ENCODE measurements at places on chromosomes 4 and X. TPM values are rescaled to one million over a fixed set of nuclear protein-coding genes. Genes with fewer than 3 reads are reported as not detected.

DNA sequence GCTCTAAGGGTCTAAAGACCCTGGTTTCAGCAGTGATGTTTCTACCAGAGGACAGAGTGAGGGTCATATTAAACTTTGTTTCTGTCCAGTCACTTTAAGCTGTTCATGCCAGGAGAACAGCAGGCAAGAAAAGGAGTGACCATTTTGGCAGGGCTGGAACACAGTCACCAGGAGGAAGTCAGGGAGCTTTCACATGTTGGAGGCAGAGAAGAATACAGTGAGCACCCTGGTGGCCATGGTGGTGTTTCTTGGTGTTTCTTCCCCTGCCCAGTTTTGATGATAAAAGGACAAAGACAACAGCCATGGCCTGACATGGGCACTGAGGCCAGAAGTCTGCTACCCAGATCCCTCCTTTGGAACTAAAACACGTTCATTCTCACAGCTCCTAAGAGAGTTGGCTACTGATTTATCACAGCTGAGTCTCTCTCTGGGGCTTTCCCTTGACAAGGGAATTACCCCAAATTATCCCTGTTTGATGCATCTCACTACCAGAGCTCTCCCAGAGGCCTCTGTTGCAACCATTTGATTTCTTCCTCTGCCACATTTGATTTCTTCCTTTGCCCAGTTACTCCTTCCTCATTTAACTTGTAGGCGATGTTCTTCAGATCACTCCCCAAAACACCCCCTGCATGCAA, 106.4 kb upstream of the NWD2 start:
- no peak for DNase-seq

- DNase-seq = no peak
Observed at GRCh38 chr4:3615386-3616286, 83.4 kb upstream of the LRPAP1 start.

DNA sequence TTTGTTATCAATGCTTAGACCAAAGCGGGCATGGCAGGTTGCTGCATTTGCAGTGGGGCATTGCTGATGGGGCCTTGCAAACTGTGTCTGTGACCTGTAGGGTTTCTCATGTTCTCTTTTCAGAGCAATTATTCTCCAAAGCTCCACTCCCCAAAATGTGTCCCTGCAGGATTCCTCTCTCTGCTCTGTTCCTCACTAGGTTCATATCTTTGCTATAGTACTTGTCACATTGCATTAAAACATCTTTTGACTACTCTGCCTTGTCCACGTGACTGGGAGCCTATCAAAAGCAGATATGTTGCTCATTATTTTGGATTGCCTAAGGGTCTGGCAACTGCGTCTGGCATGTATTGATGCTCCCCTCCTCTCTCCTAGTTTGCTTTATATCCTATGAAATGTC, 177.7 kb upstream of the MID1 start:
- DNase-seq = no peak

- no peak for DNase-seq
Observed at GRCh38 chr4:185202984-185203485, 765 bp downstream of the CFAP97 start.

DNA sequence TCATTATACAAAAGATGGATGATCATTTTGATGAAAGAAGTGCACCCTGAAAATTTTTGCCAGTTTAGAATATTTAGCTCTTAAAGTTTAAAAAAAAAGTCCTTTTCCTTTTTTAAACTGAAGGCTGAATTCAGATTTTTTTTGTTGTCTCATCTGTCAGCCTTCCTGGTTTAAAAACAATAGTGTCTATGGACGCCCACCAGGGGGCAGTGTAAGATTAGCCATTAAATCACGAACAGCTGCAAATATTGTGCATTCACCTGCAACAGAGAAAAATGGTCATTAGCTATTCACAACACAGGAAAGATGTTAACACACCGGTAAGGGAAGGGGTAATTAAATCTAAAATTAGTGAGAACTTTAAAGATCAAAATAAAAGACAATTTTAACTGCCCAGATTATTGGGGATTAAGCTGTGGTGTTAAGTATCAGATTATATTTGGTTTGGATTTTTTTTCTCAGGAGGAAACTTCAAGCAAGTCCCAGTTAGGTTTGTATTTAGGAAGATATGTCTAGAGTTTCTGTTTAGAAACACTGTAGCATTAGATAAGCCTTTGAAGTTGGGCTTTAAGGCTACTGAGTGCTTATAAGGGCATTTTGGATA, 4.4 kb upstream of the CXorf38 start:
- DNase-seq = peak; percentile 42

- DNase-seq = no peak
Observed at GRCh38 chrX:19882066-19882775, 5.2 kb downstream of the SH3KBP1 start.

GRCh38 chr4:135122457-135122856, 920.9 kb upstream of the PABPC4L start:
- no peak for DNase-seq

DNA sequence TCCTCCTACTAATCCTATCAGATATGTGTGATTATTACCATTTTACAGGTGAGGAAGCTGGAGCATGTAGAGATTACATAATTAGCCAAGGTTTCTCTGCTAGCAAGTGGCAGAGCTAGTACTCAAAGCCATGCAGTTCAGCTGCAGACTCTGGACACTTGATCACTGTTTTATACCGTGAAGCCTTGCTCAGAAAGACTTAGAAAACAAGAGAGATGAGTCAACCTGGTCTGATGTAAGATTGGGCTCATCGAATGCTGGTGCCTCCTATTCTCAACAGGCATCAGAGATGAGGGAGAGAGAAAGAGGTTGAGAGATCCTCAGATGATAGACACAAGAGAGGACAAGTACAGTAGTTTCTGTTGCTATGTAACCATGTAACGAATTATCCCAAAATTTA, 19.0 kb upstream of the PDE5A start:
- DNase-seq = no peak

DNA sequence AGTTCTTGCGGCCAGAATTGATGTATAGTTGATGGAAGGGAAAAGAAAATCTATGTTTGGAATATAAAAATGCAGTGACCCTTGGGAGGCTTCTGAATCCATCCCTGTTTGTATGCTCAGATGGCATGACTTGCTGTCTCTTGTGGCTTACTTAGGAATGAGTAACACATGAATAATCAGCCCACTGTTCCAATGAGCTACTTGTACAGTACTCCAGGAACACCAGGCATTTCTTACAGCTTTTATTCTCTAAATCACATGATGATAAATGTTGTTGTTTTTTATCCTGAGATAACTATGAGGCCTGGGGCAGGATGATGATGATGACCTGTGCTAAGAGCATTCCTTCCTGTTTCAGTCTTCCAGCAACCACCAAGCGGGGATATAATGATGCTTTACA, 18.9 kb downstream of the TMPRSS11E start:
- no peak for DNase-seq

GRCh38 chr4:120991885-120992284, 69.4 kb upstream of the PRDM5 start:
- DNase-seq = no peak

- no peak for DNase-seq
Observed at GRCh38 chrX:71823391-71824057, 60.4 kb downstream of the CXorf49B start.

GRCh38 chr4:131426023-131426758, 1722.9 kb upstream of the PCDH10 start:
- no peak for DNase-seq

DNA sequence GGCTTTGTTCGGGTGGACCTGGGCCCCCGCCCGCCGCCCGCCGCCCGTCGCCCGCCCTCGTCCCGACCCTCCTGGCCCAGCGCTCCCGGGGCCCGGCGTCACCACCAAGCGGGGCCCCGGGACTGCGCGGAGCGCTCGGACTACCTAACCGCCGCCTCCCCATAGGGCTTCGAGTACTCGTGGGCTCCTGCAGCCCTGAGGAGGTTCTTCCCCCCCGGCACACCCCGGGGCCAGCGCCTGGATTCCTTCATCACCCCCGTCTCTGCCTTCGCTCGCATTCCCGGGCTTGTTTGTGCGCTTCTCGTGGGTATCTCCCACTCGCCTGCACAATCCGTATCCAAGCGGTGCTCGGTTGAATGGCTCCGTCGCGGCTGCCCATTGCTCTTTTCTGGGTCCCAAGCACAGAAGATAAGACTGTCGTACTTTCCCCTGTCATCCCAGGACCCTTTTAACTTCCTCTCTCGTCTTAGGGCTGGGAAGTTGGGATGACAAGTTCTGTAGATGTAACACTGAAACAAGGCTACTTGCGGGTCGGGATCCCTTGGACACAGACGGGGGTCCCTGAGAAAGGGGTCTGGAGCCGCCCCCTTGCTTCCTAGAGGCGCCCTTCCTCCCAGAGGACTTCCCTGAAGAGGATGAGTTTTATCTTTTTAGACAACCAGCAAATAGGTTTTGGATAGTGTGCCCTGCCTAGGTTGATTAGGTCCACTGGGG, 565 bp downstream of the MOB1B start:
- DNase-seq = peak; percentile 15

- DNase-seq = no peak
Observed at GRCh38 chr4:112970903-112971302, 78.5 kb upstream of the ANK2 start.

RXFP1 gene
- total RNA-seq = 0.32 TPM

SSX4 gene
- total RNA-seq = not detected

GPR143 gene
- total RNA-seq = 3.1 TPM

PITX2 gene
- total RNA-seq = 2.3 TPM

TMEM271 gene
- total RNA-seq = not detected

MAGEB17 gene
- 1.1 TPM for total RNA-seq

ATP5ME gene
- 148 TPM for total RNA-seq

All from prostate gland (tissue), 2 donors.